Fibroblast of skin of right biceps (primary cell): ENCODE measurements at places on chromosomes 16 and 17.

DNA sequence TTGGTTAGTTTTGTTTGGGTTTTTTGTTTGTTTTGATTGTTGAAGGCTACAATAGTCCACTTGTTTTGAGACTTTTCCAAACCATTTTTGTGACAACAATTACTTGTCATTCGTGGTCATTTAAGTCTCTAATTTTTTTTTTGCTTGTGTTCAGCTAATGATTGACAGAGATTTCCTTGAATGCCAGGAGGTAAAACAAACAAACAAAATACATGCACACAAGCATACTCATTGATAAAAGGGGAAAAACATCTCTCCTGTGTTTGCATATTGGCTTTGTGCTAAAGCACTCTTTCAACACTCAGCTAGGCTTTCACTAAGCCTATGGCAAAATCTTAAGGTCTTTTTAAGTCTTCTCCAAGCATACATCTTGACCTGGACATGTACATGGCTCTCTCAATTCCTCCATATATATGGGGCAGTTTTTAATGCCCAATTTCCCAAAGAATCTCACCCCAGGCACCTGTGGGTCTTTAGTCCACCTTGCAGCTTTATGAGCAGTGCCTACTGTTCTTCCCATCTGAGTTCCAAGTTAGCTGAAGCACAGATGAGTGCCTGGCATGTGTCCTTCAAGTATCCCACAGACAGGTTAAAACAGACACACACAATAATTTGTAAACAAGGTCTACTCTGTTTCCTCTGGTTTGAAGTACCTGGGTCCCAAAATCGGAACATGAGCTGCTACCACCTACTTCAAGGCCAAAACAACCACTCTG lies 24.2 kb upstream of the HS3ST3B1 start:
- no peak for DNase-seq

GRCh38 chr16:17424771-17425170 lies 46.0 kb downstream of the XYLT1 start:
- no peak for DNase-seq

DNA sequence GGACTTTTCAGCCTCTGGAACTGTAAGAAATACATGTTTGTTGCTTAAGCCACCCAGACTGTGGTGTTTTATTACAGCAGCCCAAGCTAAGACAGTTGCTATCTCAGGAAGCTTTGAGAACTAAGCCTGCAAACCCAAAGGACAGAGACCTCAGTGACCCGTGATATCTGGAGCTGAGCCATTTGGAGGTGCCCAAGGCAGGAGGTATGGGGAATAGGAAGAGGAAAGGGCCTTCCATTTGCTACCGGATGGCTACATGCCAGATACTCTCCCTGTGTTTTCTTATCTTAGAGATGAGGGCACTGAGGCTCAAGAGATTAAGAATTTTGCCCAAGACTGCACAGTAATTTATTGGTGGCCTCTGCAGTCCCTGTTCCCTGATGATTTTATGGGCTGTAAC lies 622.1 kb upstream of the CDH5 start:
- DNase-seq = no peak

DNA sequence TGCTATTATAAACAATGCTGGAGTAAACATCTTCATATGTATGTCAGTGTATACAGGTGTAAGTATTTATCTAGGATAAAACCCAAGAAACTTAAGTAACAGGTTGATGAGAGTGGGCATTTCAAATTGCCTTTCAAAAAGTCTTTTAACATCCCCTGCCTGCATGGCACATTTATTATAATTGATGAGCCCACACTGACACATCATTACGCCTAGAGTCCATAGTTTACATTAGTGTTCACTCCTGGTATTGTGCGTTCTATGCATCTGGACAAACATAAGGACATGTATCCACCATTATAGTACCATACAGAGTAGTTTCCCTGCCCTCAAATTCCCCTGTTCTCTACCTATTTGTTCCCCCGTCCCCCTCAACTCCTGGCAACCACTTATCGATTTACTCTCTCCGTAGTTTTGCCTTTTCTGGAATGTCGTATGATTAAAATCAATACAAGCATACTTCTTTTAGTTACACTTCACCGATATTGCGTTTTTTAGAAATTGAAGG lies 53.7 kb downstream of the NACA2 start:
- DNase-seq = no peak

- no peak for DNase-seq
Measured at GRCh38 chr17:36947922-36948716, 635 bp upstream of the AATF start.

DNA sequence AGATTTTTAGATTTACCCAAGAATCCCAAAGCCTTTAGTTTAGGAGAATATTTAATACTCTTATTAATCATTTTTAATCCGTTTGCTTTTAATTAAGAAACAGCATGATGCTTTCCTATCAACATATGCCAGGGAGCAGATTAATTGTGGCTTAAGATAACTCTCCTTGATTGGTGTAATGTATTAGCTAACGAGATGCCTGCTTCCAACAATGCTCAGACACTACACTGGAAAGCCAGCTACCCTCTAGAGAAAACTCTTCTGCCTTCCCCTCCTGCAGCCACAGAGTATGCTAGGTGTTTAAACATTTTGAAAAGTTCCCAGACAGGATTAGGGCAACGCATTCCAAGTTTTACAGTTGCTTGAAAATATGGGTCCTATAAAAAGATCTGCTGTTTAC lies 142.2 kb downstream of the AATF start:
- DNase-seq = no peak
